ENCODE measurements at places on chromosomes 2 and 18.

GRCh38 chr2:84989927-84990326 lies 19.0 kb downstream of the KCMF1 start:
- DNase-seq = no peak

- DNase-seq = no peak
Observed at GRCh38 chr2:79952616-79953015, 351.9 kb downstream of the LRRTM1 start.

GRCh38 chr2:8547284-8548064 lies 134.4 kb upstream of the ID2 start:
- no peak for DNase-seq

- DNase-seq = peak; percentile 15
Observed at GRCh38 chr18:23861805-23862470, 152.6 kb upstream of the TTC39C start.

DNA sequence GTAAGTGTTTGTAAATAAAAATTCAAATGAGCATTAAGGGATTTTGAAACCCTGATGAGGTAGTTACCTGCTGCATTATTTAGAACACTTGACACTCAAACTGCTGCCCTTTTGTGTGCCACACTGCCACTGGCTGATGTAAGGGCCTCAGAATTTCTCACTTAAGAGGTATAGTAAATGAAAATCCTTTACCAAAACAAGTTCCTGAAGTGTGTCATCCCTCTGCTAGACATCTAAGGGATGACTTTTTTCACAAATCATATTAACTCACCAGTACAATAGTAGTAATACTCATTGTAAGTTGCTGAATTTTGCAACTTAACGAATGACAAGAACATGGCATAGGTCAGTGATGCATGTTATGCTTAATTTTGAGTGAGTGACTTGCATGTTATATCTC lies 274.9 kb upstream of the UBE2E3 start:
- no peak for DNase-seq

DNA sequence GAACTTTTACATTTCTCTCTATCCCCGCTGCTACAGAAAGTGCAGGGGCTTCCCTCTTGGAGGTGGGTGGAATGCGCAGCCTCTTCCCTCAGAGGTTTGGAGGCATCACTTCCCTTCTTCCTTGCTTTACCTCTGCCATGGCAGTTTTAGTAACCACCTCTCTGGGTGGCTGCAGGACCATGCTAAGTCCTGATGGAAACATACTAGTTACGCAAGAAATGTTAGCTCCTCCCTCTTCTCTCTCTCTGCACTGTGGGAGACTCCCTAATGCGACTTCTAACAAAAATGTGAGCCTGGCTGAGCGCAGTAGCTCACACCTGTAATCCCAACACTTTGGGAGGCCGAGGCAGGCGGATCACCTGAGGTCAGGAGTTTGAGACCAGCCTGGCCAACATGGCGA lies 116.8 kb upstream of the RAB6C start:
- DNase-seq = no peak

DNA sequence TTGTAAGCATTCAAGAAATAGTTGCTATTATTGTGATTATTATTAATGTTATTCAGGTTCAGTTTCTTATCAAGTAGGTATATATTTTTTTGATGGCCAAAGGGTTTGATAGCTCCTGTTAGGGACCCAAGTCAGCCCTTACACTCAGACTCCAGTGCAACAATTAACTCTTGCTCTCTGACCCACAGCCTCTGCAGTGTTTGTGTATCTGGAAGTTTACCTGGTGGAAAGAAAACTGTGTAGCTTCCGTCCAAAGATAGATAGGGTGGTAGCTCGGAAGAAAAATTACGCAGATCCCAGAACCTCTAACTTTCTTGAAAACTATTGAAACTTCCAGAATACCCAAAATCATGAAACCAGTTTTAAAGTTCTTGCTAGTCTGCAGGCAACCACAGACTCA lies 58.6 kb upstream of the IGFBP2 start:
- no peak for DNase-seq

Measured in SW 1271 (cell line).